BJ (cell line): ENCODE measurements at places on chromosomes 1 and 21.
A peak's percentile ranks its signal among the peaks of the same experiment; 100 is the strongest.

DNA sequence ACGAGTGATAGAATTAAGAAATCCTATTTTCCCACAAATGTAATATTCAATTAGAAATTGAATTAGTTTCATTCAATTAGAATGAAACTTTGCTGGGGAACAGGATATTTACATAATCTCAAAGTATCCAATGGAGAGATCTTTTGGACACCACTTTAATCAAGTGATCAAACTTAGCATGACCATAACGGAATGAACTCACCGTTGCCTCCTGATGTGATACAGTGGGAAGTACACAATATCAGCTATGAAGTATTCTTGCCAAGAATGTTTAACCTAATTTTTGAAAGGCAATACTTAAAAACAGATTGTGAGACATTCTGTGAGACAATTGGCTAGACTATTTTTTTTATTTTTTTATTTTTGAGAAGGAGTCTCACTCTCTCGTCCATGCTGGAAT, 16.6 kb downstream of the CDKN2C start:
- DNase-seq: no peak

DNA sequence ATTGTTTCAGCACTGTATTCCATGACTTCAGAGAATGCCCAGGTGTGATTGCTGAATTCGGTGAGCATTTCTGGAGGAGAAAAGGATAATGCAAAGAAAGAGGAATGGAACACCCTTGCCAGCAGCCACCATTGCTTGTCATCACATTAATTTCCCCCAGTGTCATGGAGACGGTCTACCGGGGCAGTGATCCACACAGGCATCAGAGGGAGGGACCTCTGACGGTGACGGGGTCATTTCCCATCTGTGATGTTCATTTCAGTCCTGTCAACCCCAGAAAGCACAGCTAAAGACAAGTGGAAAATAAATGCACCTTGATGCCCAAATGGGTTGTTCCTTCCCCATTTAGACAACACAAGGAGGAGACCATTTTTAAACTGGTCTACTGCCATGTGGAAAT, 376.4 kb downstream of the PCP4 start:
- DNase-seq: no peak

- no peak for DNase-seq
These were observed 43.4 kb upstream of the GPR88 start for GRCh38 chr1:100494393-100495084.

GRCh38 chr21:25031750-25032149, 575.5 kb downstream of the MRPL39 start:
- no peak for DNase-seq

GRCh38 chr1:31422505-31423319, 9.7 kb downstream of the SERINC2 start:
- DNase-seq: peak; percentile 31

DNA sequence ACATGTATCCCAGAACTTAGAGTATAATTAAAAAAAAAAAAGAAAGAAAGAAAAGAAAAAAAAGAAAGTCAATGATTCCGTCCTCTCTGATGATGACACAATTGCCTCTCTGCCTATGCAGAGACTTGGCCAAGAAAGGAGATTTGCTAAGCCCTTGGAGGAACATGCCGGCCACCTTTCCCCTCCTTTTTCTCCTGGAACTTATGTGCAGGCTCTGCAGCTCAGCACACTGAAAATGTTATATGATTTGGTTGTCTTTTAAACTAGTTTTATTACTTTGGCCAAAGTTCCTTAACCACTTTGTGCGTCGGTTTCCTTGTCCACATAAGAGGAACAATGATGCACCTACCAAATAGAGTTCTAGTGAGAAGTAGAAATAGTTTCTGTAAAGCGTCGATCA, 111.4 kb upstream of the ZNF644 start:
- DNase-seq: no peak

DNA sequence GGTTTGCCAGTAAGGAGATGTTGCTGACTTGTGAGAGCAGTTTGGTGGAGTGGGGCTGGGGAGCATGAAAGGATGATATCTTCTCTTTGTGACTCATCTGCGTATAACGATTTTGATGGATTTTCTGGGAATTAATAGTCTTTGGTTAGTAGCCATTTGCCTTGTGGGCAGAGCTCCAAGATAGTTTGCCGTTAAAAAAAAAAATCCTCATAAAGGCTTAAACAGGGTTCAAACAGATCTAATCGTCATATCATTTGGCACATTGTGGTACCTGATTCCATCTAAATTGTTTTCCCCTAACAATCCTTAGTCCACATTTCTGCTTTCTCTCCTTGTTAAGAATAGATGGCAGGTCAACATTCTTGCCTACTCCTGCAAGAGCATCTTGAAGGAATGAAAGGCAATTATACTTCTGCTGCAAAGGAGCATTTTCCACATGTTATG, 168.0 kb downstream of the PPP1R12B start:
- no peak for DNase-seq

DNA sequence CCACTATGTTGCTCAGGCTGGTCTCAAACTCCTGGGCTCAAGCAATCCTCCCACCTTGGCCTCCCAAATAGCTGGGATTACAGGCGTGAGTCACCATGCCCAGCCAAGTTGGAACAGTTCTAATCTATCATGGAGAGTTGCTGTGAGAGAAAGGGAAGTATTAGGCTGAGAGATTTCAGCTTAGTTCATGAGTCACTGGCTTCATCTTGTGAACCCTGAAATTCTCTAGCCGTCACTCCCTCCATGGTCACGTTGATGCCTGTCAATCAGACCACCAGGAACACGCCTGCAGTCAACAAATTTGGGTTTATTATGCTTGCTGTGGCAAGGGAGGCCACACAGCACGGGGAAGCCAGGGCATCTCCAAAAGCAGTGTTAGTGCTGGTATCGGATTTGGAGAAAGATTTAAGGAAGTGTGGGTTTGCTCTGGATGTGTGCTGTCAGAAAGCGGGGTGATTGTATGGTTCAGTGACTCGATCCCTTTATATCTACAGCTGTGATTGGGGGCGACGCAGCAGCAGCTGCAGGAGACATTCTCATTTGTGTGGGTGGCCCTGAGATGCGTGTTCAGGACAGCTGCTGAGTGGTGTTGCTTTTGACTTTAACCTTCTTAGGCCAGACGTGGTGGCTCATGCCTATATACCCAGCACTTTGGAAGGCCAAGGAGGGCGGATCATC, 18.7 kb downstream of the UQCRHL start:
- no peak for DNase-seq

- DNase-seq: no peak
These were observed 5.9 kb downstream of the IL22RA1 start for GRCh38 chr1:24136956-24137539.

DNA sequence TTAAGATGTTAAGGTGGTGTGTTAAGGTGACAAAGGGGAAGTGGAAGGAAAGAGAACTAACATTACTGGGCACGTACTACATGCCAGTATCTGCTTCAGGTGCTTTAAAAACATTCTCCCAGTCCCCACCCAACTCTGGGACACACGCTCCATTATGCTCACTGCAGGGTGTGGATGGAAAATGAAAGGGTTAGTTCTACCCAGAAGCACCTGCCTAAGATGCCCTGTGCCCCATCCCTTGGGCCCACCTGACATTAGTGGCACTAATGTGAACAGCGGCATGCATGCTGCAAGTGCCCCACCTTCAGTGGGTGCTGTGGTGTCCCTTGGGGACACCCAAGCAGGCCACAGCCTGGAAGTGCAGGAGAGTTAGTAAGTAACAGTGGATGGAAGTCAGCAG, 82.9 kb upstream of the CXADR start:
- DNase-seq: no peak

DNA sequence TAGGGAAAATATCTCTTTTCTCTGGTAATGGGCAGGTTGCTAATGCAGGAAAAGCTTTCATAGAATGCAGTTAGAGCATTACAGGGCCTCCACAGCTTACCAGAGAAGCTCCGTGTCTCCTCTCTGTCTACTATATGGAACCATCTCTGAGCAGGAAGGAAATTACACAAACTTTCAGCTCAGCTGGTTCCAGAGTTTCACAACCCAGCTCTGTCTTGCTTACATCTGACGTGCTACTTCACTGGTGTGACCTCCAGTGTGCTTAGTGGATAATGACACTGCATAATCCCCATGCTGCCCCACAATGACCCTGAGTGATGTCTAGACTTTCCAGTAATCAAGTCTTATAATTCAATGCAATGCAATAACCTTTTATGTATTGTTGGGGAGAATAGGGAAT, 4.3 kb upstream of the FGGY start:
- DNase-seq: no peak

GRCh38 chr1:15028102-15028501, 125.4 kb upstream of the TMEM51 start:
- DNase-seq: peak; percentile 74

GRCh38 chr21:21383126-21383525, 384.9 kb downstream of the NCAM2 start:
- DNase-seq: no peak

DNA sequence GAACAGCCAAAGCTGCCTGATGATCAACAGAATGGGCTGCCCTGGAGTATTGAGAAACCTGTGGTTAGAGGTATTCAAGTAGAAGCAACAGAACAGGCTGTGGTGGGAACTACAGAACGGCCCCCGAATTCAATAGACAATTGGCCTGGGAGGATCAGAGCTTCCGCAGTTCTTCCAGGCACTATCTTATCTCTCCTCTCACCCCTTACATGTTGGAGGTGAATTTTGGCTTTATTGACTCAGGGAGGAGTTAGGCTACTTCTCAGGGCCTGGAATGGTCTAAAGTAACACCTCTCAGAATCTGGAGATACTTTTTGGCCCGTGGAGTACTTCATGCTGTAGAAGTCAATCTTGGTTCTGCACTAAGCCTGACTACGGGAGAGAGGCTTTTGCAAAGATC, 253.0 kb downstream of the PRDM2 start:
- DNase-seq: no peak

- no peak for DNase-seq
These were observed 291.8 kb downstream of the DISC1 start for GRCh38 chr1:231918239-231919015.

- DNase-seq: no peak
These were observed 14.1 kb upstream of the KLHDC8A start for GRCh38 chr1:205370780-205371179.
